Nasal cavity respiratory epithelium epithelial cell of viscerocranial mucosa (primary cell): ENCODE measurements at places on chromosomes 1 and 21. TPM values are rescaled to one million over a fixed set of nuclear protein-coding genes. Genes with fewer than 3 reads are reported as not detected.

The DDAH1 gene
- total RNA-seq, result 1.8 and 3.8 TPM in 2 replicates

The HCRTR1 gene
- not detected in 2 replicates for total RNA-seq

The SYCP1 gene
- not detected in 2 replicates for total RNA-seq

The CFHR2 gene
- total RNA-seq, result not detected in 2 replicates

The KRTAP19-1 gene
- total RNA-seq, result not detected in 2 replicates

The ZSWIM5 gene
- under 0.01 and 0.14 TPM in 2 replicates for total RNA-seq

The RAB42 gene
- under 0.01 and 0.21 TPM in 2 replicates for total RNA-seq

The AGO4 gene
- total RNA-seq, result 13.3 and 22.4 TPM in 2 replicates

The AMPD1 gene
- total RNA-seq, result not detected in 2 replicates

The GPR3 gene
- under 0.01 TPM in 2 replicates for total RNA-seq

The RGS16 gene
- 2.4 and 7.5 TPM in 2 replicates for total RNA-seq

The CYP2J2 gene
- 0.68 and 4.8 TPM in 2 replicates for total RNA-seq

The LCE1C gene
- 0.34 TPM in 1 of 2 replicates, not detected in the other for total RNA-seq

The SLC25A34 gene
- 0.68 and 1.7 TPM in 2 replicates for total RNA-seq

The MNDA gene
- total RNA-seq, result not detected in 2 replicates

The VPS72 gene
- total RNA-seq, result 48.7 and 56.0 TPM in 2 replicates

The TEX38 gene
- not detected in 2 replicates for total RNA-seq

The GREM2 gene
- not detected in 2 replicates for total RNA-seq

The HSD3B2 gene
- total RNA-seq, result not detected in 2 replicates

The CFAP141 gene
- total RNA-seq, result not detected in 2 replicates

The UTP25 gene
- 6.2 and 15.2 TPM in 2 replicates for total RNA-seq

The SIPA1L2 gene
- 38.6 and 48.6 TPM in 2 replicates for total RNA-seq

The TCP10L gene
- total RNA-seq, result 0.68 and 1.3 TPM in 2 replicates

The GBP6 gene
- total RNA-seq, result 29.4 and 82.7 TPM in 2 replicates

The HPDL gene
- 0.34 and 0.50 TPM in 2 replicates for total RNA-seq

The SPRR2D gene
- total RNA-seq, result 5.7 and 47.8 TPM in 2 replicates

The OLIG2 gene
- not detected in 2 replicates for total RNA-seq

The TGFBR3 gene
- total RNA-seq, result 1.0 and 2.2 TPM in 2 replicates

The PTAFR gene
- total RNA-seq, result 5.1 and 12.1 TPM in 2 replicates

The TENT5C gene
- total RNA-seq, result 0.34 and 0.36 TPM in 2 replicates

The S100A8 gene
- total RNA-seq, result 238 and 331 TPM in 2 replicates

The CCDC27 gene
- not detected in 2 replicates for total RNA-seq

The FAM131C gene
- 0.34 and 1.00 TPM in 2 replicates for total RNA-seq

The TMCO1 gene
- total RNA-seq, result 60.7 and 75.5 TPM in 2 replicates

The EPHX1 gene
- 6.5 and 40.4 TPM in 2 replicates for total RNA-seq

The TXNIP gene
- total RNA-seq, result 8.9 and 34.3 TPM in 2 replicates

The PTTG1IP gene
- total RNA-seq, result 156 and 164 TPM in 2 replicates

The UBE4B gene
- total RNA-seq, result 21.5 and 46.1 TPM in 2 replicates

The INAVA gene
- 34.2 and 77.3 TPM in 2 replicates for total RNA-seq

The CELA2A gene
- total RNA-seq, result not detected in 2 replicates

The VTCN1 gene
- total RNA-seq, result under 0.01 and 12.9 TPM in 2 replicates

The MPL gene
- not detected in 2 replicates for total RNA-seq

The ACTL8 gene
- not detected in 2 replicates for total RNA-seq

The FMO4 gene
- 0.68 and 3.3 TPM in 2 replicates for total RNA-seq

The ILF2 gene
- total RNA-seq, result 88.2 and 102 TPM in 2 replicates

The AUNIP gene
- 1.4 and 4.8 TPM in 2 replicates for total RNA-seq

The ADAMTS5 gene
- total RNA-seq, result not detected in 2 replicates

The TNFRSF4 gene
- total RNA-seq, result 0.14 TPM in 1 of 2 replicates, not detected in the other

The HHIPL2 gene
- under 0.01 and 0.07 TPM in 2 replicates for total RNA-seq

The ARHGEF11 gene
- 19.1 and 26.6 TPM in 2 replicates for total RNA-seq

The GJB4 gene
- 12.3 and 17.4 TPM in 2 replicates for total RNA-seq

The TSPEAR gene
- total RNA-seq, result not detected in 2 replicates

The MAN1A2 gene
- total RNA-seq, result 55.2 and 61.5 TPM in 2 replicates

The ASB17 gene
- total RNA-seq, result not detected in 2 replicates

The TACSTD2 gene
- total RNA-seq, result 178 and 640 TPM in 2 replicates

The NRIP1 gene
- total RNA-seq, result 73.5 and 105 TPM in 2 replicates

The BRDT gene
- total RNA-seq, result not detected in 2 replicates
